Esophagus squamous epithelium (tissue), 5 donors: ENCODE measurements at places on chromosomes 6 and 20.

DNA sequence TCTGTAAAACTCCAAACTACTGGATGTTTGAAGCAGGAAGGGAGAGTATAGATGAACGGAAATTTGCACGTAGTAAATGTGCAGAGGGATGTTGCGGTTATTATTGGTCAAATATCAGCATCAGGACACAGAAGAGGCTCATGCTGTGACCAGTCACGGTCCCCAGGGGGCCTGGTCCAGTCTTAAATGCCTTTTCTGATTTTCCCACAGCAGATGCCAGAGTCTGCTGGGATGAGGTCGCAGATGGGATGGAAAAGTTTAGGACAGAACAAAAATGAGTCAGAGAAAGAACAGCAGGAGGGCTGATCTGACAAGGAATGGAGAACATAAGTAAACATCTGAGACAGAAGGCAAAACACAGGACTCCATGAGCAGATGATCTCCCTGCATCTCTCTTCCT, 11.7 kb upstream of the SIRPG start:
- no peak for DNase-seq

- no peak for DNase-seq
These were observed 592 bp downstream of the CUTA start for GRCh38 chr6:33417128-33417902.

- DNase-seq, result no peak
These were observed 325.6 kb downstream of the CENPW start for GRCh38 chr6:126665551-126665950.

DNA sequence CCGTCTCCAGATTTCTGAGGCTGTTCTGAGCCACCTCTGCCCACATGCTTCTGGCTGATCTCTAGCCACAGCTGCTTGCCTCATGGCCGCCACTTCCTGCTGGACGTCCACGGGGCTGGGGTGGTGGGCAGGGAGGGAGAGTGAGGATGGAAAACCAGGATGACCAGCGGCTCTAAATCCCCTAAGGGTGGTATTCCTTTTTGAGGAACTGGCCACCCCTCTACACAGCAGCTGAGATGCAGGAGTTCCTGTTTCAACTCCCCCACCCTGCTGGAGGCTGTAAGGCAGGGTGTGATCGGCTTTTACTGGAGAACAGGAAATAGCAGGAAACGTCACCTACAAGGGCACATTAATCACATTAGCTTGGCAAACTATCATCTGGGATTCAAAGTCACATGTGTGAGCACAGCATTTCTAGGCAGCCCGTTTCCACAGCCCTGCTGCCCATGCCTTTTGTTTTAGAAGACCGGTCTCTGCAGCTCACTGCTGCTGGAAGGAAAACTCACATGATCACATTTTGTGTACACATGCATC, 181.6 kb upstream of the ECI2 start:
- DNase-seq, result no peak

- DNase-seq, result no peak
These were observed 29.8 kb downstream of the EPM2A start for GRCh38 chr6:145705561-145705960.

- no peak for DNase-seq
These were observed 53.5 kb upstream of the LRFN2 start for GRCh38 chr6:40640599-40641227.

DNA sequence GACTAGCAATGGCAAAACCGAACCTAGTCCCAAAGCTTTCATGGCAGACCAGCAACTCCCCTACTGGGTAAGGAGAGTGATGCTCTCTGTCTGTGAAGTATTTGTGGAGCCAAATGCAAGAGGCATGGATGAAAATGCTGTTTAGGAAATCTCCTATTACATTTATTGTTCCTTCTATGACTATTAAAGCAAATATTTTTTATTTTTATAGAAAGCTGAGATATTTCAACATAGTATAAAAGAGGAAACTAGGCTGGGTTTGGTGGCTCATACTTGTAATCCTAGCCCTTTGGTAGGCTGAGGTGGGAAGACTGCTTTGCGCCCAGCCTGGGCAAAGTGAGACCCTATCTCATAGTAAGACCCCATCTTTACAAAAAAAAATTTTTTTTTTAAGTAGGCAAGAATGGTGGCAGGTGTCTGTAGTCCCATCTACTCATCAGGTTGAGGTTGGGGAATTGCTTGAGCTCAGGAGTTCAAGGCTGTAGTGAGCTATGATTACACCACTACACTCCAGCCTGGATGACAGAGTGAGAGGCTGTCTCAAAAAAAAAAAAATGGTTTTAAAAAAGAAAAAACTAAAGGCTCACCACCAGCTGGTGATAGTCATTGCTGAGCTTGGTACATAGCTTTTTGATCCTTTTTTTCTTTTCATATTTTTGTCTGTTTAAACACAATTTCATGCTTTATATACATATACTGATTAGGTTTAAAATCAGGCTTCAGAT, 11.3 kb downstream of the KDM1B start:
- no peak for DNase-seq

GRCh38 chr20:37845241-37845681, 57.7 kb upstream of the VSTM2L start:
- DNase-seq, result no peak

DNA sequence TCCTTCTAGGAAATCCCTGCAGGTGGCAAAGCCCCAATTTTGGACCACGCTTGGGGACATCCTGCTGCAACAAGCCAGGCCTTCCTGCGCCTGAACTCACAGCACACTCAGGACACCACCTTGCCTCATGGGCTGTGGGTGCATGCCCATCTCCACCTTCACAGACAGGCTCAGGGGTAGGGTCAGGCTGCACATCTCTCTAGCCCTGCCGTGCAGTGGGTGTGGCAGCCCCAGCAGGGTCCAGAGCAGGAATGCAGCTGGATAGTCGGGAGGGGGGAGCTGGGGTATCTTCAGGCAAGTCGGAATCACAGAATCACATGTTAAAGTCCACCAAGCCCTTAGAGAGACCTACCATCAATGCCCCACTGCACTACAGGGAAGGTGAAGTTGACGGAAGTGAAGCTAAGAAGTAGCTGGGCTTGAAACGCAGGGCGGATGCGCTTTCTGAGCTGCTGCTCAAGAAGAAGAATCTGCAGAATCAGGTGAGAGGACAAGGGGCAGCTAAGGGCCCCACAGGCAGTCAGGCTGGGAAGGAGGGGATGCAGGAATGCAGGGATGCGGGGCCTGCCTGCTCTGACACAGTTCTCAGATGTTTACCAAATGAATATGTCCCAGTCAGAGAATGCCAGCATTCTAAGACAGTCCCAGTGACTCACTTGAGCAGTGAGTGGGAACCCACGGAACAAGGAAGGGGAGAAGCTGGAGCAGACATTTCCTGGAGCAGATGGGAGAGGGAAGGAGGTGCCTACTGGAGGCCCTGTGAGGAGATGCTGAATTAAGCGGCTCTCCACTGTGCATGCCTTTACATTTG, 11.3 kb downstream of the SERPINB6 start:
- DNase-seq, result no peak

- no peak for DNase-seq
These were observed 1.0 kb upstream of the DDAH2 start for GRCh38 chr6:31729979-31730630.

DNA sequence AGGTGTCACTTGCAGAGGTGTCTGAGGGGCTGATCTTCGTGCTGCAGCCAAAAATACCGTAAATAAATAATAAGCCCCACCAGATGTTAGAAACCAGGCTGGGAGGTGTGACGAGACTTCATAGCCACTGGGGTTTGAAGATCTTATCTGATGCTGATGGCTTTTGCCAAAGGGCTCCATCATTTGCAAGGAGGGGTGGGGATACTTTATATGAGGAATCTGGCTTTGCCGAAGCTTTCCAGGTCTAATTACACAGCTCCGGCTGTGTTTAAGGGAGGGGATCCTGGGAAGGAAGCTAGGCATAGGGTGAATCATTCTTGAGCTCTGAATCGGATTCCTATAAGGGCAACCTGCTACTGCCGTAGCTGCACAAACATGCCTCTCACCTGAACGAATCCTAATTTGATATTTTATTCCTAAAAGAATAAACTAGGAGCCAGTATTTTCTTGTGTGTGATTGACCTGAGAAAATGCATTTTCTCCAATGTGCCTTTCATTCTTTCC, 249.6 kb downstream of the SOD2 start:
- DNase-seq, result no peak

GRCh38 chr6:18076231-18076630, 46.2 kb downstream of the NHLRC1 start:
- no peak for DNase-seq

GRCh38 chr6:31422587-31422986, 19.2 kb downstream of the MICA start:
- DNase-seq, result no peak

DNA sequence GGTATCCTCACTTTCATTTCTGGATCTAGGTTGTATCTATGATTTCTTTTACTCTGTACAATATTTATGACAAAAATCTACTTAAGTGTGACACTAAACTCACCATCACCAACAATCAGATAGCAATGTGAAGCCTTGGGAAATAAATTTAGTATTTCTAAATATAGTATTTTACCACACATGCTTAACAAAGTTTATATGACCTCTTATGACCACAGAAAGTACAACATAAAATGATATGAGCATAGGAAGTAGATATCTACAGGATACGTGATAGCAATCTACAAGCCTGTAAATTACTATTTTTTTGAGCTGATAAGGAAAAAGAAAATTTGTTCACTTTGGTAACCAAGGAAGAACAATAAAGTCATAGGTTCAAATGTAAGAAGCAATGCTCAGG, 910.4 kb upstream of the CITED2 start:
- DNase-seq, result no peak
